ENCODE measurements at places on chromosomes 2 and 18.

- DNase-seq, result no peak
Observed at GRCh38 chr18:75253784-75254183, 43.2 kb downstream of the TSHZ1 start.

DNA sequence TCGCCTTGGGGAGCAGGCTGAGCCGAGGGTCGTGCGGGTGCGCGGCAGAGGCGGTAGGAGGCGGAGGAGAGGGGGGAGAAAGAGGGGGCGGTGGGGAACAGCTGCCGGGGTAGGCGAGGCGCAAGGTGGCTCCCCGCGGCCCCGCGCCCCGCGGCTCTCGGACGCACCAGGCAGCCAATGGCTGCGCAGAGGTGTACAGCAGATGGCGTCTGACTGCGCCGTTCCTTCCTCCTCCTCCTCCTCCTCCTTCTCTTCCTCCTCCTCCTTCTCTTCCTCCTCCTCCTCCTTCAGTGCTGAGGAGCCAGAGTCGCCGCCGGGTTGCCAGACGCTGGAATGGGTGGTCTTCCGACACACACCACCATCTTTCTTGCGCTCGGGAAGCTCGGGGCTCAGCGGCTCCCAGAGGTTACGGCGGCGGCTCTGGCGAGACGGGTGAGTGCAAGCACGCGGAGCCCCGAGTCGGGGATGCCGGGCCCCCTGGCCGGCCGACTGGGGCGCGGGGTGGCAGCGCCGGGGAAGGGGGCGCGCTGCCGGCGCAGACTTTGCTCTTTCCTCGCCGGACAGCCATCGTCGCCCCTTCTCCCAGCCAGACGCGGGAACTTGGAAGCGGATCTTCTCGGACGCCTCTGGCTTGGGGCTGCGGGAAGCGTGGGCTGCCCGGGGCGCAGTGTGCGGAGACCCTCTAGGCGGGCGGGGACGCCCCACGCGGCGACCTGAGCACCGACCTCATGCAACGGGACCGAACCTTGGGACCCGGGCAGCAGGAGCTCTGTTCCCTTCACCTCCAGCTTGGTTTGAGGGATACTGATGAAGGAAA is at the start of gene THSD7B:
Gene THSD7B, plus strand, starts transcription at position 290 of the 817 bp plus-strand sequence. CDS start 116,634 bp downstream, outside the sequence.
- DNase-seq, result no peak

- DNase-seq, result peak; percentile 95
Observed at GRCh38 chr2:196719110-196719872, 79.8 kb downstream of the CCDC150 start.

DNA sequence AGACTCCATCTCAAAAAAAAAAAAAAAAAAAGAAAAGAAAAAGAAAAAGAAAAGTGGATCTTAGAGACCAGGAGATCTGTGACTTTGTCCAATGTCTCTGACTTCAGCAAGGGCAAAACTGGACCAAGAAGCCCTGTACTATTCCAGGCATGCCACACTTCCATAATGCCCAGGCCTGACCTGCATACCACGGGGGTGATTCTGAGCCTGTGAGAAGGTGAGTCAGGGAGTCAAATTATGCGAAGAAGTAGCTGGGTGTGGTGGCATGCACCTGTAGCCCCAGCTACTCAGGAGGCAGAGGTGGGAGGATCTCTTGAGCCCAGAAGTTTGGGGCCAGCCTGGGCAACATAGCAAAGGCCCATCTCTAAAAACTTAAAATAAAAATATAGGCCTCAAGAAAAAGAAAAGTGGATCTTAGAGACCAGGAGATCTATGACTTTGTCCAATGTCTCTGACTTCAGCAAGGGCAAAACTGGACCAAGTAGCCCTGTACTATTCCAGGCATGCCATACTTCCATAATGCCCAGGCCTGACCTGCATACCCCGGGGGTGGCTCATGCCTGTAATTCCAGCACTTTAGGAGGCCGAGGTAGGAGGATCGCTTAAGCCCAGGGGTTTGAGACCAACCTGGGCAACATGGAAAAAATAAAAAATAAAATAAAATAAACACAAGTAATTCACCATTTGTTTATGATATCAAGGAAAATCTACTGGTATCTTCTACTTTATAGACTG is 12.2 kb upstream of the PUM2 start:
- DNase-seq, result no peak

- DNase-seq, result no peak
Observed at GRCh38 chr2:152506843-152507242, 171.9 kb downstream of the FMNL2 start.

- DNase-seq, result no peak
Observed at GRCh38 chr2:48122166-48122565, 215.9 kb upstream of the FBXO11 start.

DNA sequence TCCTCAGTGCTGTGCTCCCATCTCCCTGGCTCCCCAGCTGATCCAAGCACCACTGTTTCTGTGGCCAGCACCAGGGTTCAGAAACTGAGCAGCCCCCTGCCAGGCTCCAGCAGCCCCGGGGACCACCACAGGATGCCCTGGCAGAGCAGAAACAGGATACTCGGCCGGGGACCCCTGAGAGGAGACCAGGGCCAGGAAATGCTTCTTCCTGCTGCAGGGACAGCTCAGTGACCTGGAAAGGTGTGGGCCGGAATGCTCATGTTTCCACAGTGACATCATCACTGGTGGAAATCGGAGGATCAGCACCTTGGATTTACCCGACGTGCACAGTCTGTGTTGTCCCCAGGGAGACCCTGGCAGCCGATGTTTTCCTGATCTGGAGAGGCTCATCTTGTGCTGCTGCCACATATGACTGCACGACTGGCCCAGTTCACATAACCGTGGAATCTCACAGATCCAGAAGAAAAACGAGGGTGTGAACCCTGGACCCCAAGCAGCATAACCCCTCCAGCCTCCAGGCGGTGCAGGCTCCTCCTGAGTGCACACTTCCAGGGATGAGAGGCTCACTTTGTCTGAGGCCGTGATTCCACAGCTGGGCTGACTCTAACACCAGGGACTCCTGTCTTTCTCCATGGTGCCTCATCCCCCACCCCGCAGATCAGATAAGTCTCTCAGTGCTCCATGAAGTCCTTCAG is 58.0 kb downstream of the DDX1 start:
- DNase-seq, result no peak

DNA sequence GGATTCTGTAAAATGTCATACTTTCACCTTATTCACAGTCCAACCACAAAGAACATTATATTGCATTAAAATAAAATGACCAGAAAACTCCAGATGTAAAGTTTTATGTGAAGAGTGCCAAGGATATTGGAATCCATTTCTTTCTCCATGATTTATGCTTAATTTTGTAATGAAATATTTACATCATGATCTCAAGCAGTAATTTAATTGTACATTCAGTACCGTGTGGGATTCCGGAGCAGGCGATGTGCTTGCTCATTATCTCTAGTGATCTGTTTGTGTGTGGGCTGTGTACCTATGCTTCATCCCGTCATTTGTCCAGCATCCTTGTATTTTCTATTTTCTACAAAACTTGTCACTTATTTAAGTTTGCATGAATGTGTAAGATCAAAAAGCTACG is 415.9 kb upstream of the SLC8A1 start:
- no peak for DNase-seq

- DNase-seq, result no peak
Observed at GRCh38 chr2:29481313-29481712, 366.1 kb downstream of the CLIP4 start.

All from OCI-M1 (cell line).